ENCODE measurements at places on chromosomes 6 and 20.
A peak's percentile ranks its signal among the peaks of the same experiment; 100 is the strongest.

GRCh38 chr6:104537180-104537579 is 322.5 kb downstream of the HACE1 start:
- DNase-seq, result no peak

GRCh38 chr6:112194511-112194910 is 59.9 kb downstream of the LAMA4 start:
- no peak for DNase-seq

DNA sequence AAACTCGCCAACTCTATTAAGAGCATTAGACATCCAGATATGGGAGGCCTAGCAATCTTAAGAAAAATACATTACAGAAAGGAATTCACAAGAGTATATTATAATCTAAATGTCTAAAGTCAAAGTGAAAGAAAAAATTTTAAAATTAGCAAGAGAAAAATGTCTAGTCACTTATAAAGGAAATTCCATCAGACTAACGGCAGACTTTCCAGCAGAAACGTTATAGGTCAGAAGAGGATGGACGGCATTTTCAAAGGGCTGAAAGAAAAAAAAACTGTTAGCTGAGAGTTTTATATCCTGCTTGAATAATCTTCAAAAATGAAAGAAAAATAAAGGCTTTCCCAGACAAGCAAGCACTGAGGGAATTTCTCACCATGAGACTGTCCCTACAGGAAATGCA is 269.0 kb downstream of the HDGFL1 start:
- no peak for DNase-seq

DNA sequence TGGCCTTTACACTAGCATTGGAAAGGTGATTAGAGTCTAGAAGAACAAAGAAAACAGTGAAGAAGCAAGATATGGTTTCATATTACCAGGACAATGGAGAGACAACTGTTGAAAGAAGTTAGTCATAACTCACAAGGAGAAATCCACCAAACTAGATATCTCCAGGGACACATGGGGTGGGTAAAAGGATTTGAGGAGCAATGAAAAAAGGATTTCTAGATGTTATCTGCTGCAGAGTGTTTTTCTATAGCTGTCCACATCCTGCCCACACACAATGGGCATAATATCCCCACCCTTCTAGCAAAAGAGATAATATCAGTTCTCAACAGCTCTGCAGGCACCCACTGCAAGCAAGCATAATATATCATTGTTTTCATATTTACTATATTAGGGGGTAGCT is 303.1 kb downstream of the HAO1 start:
- DNase-seq, result no peak

DNA sequence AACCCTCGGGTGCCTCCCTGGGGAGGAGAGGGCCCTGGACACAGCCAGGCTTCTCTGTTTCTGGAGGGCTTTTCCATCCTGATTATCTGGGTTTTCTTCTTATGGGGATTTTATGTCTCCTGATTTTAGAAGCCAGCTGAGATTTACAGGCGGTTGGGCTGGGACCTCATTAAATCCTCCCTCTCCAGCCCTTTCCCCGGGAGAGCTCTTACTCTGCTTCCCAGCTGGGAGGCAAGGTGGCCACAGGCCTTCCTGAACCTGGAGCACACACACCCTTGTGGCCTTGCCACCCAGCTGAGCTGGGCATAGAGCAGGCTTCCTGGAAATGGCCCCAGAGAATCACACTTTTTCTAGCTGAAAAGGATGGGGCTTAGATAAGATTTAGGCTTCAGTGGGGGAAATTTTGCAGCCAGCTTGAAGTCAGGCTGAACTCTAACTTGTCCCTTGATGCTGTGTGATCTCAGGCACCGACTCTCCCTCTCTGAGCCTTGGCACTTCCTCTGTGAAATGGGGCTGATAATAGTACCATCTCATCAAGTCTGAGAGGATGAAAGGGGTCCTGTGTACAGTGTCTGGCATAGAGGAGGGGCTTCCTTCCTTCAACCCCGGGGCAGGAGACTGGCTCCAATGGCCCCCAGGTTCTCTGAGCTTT is 16.6 kb downstream of the VSTM2L start:
- no peak for DNase-seq

- no peak for DNase-seq
Observed at GRCh38 chr6:169933839-169934698, 182.6 kb downstream of the ERMARD start.

- DNase-seq, result no peak
Observed at GRCh38 chr6:81735756-81736380, 16.6 kb downstream of the TENT5A start.

DNA sequence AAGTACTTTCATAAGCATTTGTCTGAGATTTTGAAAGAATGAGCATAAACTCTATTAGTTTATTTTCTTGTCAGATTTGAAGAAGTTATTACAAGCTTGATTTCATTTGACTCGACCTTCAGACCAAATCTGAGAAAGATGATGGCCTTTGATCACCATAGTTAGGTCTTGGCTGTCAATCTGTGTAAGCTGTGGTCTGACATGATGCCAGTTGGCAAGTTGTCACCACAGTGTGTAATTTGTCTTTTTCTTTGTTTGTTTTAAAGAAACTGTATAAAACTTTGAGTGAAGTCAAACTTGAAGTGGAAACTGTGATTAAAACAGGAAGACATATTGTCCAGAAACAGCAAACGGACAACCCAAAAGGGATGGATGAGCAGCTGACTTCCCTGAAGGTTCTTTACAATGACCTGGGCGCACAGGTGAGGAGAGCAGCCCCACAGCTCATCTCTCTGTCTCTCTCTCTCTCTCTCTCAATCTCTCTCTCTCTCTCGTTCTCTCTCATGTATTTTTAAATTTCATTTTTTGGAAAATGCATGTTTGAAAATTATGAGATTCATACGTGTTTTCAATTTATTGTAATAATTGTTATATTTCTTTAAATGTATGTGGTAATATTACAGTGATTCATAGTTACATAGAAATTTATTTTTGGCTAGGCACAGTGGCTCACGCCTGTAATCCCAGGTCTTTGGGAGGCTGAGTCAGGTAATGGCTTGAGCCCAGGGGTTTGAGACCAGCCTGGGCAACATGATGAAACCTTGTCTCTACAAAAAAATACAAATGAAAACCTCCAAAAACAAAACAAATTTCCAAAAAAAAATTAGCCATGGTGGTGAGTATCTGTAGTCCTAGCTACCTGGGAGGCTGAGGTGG is 208.1 kb downstream of the UTRN start:
- no peak for DNase-seq

GRCh38 chr6:154661768-154662167 is 71.4 kb upstream of the SCAF8 start:
- DNase-seq, result no peak

GRCh38 chr6:117417851-117418250 is 7.9 kb downstream of the ROS1 start:
- no peak for DNase-seq

DNA sequence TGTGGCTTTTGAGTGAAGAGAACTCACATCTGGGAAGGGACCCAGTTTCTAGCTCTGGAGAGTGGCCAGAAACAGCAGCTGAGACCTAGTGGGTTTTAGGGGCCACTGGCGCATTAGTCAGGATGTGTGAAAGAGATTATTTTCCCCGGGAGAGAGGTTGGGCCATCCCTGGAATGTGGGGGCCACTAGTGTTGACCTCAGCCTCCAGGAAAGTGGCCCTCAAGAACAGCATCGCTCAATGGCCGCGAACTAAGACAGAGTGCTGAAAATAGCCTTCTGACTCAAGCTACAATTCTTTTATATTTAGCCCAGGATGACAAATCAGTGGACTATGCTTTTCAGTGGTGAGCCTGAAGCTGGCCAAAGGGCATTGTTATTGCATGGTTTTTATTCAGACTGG is 210.4 kb upstream of the RNF24 start:
- no peak for DNase-seq

- DNase-seq, result no peak
Observed at GRCh38 chr6:15941168-15941567, 187.7 kb upstream of the MYLIP start.

DNA sequence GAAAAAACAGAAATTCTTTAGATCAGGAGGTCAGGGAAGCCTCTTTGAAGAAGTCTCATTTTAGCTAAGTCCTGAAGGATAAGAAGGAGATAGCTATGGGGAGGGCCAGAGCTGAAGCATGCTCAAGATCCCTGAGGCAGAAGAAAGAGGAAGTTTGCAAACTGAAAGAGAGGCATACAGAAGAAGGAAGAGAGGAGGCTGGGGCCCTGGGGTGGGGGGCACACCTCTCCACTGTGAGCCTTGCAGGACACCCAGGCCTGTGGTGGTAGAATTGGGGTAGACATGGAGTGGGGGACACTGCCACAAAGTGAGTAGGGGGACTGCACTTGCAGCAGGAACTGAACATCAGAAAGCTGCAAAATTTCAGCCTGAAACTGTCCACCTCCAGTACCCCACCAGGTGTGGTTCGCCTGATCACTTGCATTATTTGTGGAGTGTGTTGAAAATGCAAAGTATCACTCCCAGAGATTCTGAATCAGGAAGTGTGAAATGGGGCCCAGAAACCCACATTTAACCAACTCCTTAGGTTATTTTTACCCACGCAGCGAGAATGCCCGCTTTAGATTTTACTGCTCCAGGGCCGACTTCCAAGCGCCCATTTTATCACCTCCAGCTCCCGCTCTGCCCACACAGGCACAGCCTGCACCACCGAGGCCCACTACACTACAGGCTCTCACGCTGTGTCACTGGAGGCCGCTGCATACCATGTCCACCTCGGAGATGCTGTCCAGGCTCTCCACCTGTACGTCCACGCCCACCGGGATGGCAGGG is 44.0 kb downstream of the GABRR2 start:
- DNase-seq, result no peak

- DNase-seq, result no peak
Observed at GRCh38 chr6:21259660-21260059, 333.9 kb upstream of the SOX4 start.

- DNase-seq, result peak; percentile 69
Observed at GRCh38 chr6:27502508-27503435, 29.9 kb upstream of the ZNF184 start.

GRCh38 chr6:165725201-165725600 is 62.2 kb upstream of the PDE10A start:
- DNase-seq, result no peak

DNA sequence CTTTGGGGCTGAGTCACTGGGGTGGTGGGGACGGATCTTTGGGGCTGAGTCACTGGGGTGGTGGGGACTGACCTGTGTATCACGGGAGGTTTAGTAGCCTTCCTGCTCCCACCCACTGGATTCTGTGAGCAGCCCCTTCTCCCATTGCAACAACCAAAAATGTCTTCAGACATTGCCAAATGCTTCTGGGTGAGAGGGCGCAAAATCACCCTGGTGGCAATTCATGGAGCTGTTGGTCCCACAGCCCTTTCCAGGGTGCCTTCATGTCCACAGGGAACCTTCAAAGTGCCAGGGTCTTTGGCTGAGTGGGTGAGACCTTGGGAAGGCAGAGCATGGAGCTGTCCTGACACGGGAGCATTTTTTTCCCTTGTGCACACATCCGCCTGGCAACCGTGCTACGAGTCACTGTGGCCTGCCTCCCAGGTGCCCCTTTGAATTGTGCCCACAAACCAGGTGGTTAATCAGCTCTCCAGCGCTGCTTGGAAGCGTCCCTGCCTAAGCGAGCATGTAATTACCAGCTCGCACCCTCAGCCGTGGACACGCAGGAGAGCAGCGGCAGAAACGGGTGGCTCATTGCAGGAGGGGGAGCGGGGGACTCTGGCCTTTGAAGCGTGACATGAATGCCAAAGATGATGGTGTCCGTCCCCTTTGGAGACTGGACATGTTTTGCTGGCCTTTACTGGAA is 27.4 kb upstream of the APCDD1L start:
- DNase-seq, result no peak

GRCh38 chr6:167045828-167046580 is 46.8 kb downstream of the CEP43 start:
- no peak for DNase-seq

DNA sequence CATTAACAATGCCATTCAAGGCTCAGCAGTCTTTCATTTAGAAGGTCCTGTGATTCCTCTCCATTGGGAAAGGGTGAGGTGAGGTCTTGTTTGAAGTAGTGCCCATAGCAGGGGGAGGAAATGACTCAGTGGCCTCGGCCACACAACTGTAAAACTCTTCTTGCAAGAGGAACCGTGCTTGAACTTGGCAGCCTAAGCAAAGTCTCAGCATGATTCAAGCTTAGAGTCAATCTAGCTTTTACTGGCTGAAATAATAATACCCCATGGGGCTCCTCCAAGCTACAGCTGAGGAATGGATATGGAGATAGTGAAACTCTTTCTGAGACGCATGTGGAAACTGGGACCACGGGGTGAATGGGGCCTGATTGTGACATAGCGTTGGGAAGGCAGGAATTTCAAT is 428.2 kb downstream of the BMP2 start:
- no peak for DNase-seq

DNA sequence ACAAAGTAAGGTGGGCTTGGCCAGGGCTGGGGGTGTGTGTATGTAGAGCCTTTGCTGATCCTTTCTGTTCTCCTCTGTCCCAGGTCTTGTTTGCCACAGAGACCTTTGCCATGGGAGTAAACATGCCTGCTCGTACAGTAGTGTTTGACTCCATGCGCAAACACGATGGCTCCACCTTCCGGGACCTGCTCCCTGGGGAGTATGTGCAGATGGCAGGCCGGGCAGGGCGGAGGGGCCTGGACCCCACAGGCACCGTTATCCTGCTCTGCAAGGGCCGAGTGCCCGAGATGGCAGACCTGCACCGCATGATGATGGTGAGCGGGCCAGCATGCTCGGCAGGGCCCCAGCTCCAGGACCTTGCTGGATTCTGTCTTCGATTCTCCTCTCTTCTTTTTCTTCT is 6.2 kb downstream of the DXO start:
- DNase-seq, result no peak

DNA sequence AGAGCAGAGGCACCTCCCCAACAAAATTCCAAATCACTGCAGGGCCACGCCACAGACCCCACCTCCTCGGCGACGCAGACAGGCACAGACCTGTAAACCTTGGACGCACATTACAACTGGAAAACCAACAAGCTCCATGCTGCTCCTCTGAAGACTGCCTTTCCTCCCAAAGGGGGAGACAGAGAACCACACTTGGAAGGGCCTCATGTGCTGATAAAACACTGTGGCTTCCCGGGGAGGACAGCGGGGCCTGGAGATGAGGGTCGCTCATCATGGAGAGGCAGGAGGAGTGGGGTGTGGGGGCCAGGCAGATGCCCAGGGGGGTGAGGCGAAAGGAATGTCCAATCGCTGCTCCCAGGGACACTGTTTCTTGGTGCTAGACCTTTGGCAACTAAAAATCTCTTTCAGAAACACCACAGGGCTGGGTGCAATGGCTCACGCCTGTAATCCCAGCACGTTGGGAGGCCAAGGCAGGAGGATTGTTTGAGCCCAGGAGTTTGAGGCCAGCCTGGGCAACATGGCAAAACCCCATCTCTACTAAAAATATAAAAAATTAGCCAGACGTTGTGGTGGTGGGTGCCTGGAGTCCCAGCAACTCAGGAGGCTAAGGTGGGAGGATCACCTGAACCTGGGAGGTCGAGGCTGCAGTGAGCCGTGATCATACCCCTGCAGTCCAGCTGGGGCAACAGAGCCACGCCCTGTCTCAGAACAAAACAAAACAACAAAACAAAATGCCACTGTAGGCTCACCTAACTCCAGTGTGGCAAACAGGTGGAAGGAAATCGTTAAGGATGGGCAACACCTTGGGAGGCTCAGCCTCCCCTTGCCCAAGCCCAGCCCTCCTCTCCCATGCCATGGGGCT is 53.8 kb downstream of the ABHD12 start:
- no peak for DNase-seq

- no peak for DNase-seq
Observed at GRCh38 chr20:43017241-43018030, 172.3 kb downstream of the PTPRT start.
